ENCODE measurements at places on chromosomes 2 and 18.
A peak's percentile ranks its signal among the peaks of the same experiment; 100 is the strongest.

DNA sequence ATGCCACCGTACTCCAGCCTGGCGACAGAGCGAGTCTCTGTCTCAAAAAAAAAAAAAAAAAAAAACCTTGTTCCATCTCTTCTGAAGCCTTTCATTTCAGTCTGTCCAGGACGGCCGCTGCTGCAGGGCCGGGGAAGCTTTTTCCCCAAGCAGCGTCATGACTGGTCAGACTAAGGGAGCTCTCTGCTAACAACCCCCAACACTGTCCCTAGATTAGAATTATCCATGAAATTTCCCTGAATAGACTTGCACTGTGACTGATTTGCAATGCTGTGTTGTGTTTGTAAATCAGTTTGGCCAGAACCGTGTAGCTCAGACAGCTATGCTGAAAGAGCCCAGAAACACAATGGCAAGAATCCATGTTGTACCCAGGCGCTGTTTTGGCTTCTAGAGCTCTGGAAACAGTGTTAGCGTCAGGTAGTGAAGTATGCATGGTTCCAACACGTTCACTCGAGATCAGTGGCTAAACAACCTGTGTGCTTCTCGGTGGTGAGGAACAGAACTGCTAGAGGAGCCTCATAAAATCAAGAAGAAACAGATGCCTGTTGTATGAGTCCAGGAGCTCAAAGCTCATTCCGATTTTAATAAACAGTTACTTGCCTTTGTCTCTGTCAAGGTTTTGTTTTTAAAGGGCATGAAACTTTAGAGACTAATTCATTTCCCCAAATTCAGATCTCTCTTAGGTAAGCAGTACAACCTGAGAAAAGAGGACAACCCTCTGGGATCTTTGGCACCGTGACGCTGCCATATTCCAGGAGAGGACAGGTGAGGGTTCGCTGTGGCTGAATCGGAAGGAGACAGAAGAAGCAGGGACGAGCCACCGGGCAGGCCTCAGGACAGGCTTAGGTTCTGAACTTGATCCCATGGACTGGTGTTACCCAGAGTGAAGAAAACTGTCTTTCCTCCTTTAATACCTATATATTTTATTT, 43.5 kb downstream of the GORASP2 start:
- DNase-seq = no peak

- peak; percentile 62 for DNase-seq
These were observed 42.3 kb downstream of the SCN3A start for GRCh38 chr2:165161510-165161909.

DNA sequence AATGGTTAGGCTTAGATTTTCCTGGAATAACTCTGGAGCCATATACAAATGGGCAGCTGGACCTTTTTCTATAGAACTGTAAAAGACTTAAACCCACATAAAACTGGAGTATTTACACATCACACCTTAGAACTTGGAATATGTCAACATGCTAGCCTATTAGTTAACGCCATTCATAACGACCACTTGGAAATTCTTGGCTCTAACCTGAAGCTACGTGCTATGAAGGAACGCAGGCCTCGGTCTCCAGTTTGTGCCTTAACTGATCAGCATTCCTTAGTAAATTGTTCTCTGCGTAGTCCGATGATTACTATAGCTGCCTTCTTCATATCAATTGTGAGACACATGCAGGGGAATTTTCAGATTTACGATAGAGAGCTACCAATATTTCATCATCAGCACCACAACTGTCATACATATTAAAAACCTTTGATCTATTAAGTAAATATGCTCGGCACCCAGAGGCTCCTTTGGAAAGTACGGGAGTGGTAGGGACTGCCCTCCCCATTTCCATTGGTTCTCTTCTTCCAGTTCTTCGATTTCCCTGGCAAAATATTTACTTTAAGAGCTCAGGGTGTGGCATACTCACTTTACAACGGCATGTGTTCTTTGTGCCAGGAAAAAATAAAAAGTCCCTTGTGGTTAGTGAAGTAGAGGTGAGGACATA, 17.5 kb upstream of the CCL20 start:
- no peak for DNase-seq

GRCh38 chr2:69089998-69090397, 77.0 kb downstream of the ANTXR1 start:
- no peak for DNase-seq

- DNase-seq = no peak
These were observed 32.7 kb upstream of the SOCS6 start for GRCh38 chr18:70256184-70256583.

All from fibroblast of skin of abdomen (primary cell).